ENCODE measurements at places on chromosomes 5 and 9.

DNA sequence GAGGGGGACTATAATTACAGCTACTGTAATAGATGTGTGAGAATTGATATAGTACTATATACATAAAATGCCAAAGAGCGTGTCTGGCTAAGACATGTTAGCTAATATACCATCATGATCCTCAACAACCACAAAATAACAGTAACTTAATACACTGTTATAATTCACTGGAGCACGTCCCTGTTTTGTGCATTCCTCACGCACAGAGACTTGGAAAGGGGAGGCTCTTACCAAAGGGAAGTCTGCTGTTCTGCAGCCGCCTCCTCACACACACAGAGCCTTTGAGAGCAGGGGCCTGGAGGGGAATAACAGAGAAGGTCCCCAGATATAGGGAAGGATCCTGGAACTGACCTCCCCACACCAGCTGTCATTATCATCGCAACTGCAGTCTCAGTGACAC is 97.3 kb downstream of the ANKRD18A start:
- DNase-seq = no peak

- no peak for DNase-seq
Measured at GRCh38 chr5:95969651-95970358, 8.2 kb upstream of the ELL2 start.

DNA sequence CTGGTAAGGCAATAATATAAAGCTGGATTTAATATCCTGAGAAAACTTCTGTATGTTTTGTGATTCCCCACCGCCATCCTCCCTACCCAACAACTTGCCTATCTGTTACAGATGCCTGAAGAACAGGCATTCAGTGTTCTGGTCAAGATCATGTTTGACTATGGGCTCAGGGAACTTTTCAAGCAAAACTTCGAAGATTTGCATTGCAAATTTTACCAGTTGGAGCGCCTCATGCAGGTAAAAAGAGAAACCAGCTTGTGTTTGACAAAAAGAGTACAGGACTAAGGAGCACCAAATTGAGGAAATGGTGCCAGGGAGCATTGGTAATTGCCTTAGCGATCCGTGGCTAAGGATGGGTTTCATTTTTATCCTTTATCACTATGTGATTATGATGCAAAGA is 40.0 kb downstream of the GPR21 start:
- no peak for DNase-seq

DNA sequence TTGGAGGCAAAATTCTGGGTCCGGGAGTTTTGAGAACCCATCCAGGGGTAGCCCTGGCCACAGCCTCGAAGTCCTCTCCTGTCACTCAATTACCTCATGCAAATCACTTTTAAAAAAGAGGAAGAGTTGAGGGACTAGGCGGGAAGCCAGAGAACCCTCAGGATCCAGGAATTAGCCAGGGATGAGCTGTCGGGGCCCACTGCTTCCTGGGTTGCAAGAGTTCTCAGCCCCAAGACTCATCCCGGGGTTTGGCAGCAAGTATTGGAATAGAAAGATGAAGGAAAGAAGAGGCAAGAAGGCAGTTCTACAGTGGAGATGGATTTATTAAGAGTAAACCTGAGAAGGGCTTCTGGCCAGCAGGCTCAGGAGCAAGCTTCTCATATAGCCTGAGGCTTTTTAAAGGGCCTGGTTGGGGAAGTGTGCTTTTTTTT is 25.6 kb downstream of the C9orf50 start:
- no peak for DNase-seq

GRCh38 chr9:18173923-18174322 is 300.0 kb upstream of the ADAMTSL1 start:
- DNase-seq = no peak

DNA sequence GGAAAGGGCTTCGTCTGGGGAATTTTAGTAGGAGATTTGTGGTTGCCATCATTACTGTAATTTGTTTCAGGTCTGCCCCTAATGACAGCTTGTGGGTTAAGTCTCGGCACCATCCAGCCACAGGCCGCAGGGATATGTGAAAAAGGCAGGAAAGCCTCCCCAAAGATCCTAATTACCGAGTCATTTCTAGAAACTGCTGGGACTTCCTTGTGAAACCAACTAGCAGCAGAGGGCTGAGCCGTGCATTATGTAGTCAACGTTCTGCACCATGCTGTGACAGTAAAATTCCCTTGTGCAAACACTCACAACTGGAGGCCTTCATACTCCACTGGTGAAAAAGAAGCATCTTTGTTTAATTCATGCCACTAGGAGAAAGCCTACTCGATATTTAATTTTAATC is 230.3 kb downstream of the MPDZ start:
- DNase-seq = no peak

- no peak for DNase-seq
Measured at GRCh38 chr5:150625164-150625535, 15.3 kb upstream of the SYNPO start.

DNA sequence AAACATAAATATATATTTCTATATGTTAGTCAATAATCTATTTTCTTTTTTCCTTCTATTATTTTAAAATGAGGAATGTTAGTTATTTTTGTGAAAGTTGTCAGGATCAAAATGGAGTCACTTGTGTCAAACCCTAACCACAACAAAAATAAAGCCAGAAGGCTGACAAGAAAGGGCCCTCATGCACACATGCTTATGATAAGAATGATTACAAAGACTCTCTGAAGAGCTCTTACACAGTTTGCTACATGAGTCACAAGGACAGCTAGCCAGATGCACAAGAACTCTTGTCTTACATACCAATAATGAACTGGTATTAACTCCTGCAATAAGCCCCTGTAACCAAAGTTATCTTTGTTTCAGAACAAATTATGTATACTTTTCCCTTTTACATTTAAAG is 64.7 kb downstream of the GGTA1 start:
- DNase-seq = no peak

- DNase-seq = no peak
Measured at GRCh38 chr5:174140452-174141020, 95.0 kb downstream of the NSG2 start.

DNA sequence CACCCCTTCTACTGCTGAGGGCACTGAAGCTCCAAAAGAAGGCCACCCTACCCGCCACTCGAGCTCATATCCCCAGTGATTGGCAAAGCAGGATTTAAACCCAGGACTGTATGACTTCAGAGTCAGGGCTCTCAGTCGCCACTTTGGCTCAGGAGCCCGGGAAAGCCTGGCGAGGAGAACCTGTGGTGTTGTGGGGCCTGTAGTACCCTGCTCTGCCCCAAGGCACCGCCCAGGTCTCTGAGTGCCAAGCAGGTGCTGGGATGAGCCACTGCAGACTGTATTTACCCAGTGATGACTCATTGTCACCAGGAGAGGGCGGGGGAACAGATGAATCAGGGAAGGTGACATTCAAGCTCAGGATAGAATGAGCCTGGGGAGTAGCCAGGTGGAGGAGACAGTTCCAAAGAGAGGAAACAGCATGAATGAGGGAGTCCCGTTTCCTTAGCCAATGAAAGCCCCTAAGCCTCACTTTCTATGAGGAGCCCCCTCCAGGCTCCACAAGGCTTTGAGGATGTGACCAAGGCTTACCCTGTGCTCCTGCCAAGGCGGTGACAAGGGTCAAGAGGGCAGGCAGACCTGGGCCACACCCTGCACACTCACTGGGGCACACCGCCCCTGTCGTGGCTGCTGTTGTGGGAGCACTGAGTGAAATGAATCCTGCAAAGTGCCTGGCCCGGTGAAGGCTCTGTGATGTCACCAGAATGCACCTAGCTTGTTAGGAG is 17.8 kb upstream of the DPM2 start:
- DNase-seq = peak; percentile 96

- DNase-seq = no peak
Measured at GRCh38 chr9:91927922-91928510, 22.0 kb downstream of the ROR2 start.

DNA sequence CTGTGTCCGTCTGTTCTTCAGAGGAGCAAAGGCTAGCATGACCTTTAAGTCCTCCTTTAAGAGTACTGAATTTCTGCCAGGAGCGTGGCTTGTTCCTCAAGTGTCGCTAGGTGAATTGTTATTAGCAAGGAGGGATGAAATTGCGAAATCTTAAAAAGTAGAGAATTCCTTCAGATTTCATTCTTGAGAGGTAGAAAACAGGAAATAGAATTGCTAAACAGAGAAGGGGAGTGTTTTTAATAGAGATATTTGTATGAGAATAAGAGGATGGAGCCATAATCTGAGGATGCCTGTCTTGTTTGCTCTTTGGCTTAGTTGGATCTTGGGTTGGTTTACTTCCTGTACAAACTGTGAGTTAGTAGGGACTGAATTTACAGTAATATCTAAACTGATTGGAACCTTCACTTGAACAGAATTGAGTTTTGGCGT is 39.2 kb downstream of the EXOSC2 start:
- no peak for DNase-seq

GRCh38 chr9:27377147-27377807 is 80.3 kb upstream of the EQTN start:
- no peak for DNase-seq

- DNase-seq = no peak
Measured at GRCh38 chr5:178332210-178332641, 99.6 kb upstream of the PHYKPL start.

DNA sequence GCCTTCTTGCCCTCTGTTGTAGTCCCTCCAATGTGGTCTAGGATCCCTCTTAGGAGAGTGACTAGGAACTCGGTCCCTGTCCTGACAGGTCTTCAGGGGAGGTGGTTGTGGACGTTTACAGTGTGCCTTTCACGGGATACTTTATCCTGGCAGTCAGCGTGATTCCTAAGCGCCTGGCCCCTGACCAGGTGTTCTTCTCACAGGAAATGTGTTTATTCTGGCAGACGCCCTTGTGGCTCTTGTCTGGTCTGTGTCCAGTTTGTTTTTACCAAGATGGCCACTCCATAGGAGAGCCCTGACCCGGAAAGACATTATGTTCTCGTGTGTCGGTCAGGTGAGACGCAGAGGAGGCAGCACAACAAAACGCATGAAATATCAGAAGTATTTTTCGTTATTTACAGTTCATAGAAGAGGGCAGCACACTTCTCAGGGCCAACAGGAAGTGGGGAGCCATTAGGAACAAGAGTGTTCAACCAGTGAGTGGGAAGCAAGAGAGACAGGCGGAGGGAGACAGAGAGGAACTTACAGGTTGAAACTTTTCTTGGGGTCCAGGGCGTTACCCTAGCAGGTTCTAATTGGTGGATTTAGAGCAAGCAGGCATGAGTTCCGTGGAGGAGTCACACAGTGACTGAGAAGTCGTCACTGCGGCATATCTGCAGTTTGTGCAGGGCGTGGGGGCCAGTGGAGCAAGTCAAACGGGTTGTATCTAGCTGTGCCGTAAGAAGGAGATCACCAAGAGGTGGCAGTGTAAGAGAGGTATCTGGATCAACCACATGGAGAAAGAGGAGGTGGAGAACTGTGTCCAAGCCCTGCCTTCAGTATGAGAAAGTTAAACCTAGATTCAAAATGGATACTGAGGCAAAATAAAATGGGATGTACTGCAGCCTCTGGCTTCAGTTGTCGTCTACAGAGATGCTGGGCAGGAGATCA is 412.9 kb downstream of the ZSWIM6 start:
- no peak for DNase-seq

GRCh38 chr5:57828221-57828620 is 345.6 kb upstream of the ACTBL2 start:
- no peak for DNase-seq

- no peak for DNase-seq
Measured at GRCh38 chr9:16267281-16268066, 603.0 kb downstream of the BNC2 start.

- DNase-seq = no peak
Measured at GRCh38 chr9:126847051-126847450, 13.4 kb upstream of the ZBTB34 start.

DNA sequence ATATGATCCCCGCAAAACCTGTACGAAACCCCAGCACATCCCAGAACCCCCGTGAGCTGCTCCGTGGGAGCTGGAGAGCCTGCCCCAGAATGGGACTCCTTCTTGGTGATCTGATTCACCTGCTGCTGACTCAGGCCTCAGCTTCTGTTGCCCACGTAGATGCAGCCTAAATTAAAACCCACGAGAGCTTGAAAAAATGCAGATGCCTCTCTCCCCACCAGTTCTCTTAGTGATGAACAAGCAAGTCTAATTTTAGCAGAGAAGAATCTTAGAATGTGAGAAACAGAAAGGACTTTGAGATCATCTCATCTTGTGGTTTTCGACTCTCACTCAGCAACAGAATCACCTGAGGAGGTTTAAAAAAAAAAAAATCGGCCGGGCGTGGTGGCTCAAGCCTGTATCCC is 57.6 kb downstream of the TMOD1 start:
- DNase-seq = no peak

GRCh38 chr5:75668977-75669689 is 48.1 kb downstream of the POC5 start:
- DNase-seq = peak; percentile 33
